ENCODE measurements at places on chromosomes 3 and 15.

GRCh38 chr15:60062826-60063225 is 58.7 kb downstream of the FOXB1 start:
- H3K4me1 ChIP-seq, result no peaks in the 10 kb centered on the region
- no peak overlapping the region for H3K4me3 ChIP-seq
- DNase-seq, result no peak
- H3K36me3 ChIP-seq, result no peaks in the 10 kb centered on the region

- DNase-seq, result no peak
- no peaks in the 10 kb centered on the region for H3K4me1 ChIP-seq
- no peaks in the 10 kb centered on the region for H3K36me3 ChIP-seq
- no peak overlapping the region for H3K27ac ChIP-seq
- H3K27me3 ChIP-seq, result no peaks in the 10 kb centered on the region
Measured at GRCh38 chr3:10383850-10384248, 62.9 kb upstream of the SEC13 start.

DNA sequence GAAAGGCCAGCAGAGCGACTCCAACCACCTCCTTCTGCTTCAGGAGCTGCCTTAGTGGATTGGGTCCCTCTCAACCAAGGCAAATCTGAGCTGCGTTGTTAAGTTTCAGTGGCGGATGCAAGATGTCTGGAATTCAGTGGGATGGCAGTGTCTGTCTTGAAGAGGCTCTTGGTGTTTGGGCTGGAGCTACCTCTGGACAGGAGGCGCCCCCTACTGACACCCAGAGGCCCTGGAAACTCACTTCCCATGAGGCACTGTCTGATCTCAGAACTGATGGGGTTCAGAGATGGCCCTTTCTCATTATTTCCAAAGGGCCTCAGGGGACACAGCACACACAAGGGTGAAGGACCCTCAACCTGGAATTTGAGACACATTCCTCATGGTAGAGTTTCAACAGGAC is 6.0 kb upstream of the SLC28A1 start:
- H3K4me1 ChIP-seq, result peaks cover 53% of the 10 kb centered on the region
- no peak overlapping the region for H3K4me3 ChIP-seq
- DNase-seq, result no peak
- H3K27me3 ChIP-seq, result no peaks in the 10 kb centered on the region
- H3K36me3 ChIP-seq, result no peaks in the 10 kb centered on the region

DNA sequence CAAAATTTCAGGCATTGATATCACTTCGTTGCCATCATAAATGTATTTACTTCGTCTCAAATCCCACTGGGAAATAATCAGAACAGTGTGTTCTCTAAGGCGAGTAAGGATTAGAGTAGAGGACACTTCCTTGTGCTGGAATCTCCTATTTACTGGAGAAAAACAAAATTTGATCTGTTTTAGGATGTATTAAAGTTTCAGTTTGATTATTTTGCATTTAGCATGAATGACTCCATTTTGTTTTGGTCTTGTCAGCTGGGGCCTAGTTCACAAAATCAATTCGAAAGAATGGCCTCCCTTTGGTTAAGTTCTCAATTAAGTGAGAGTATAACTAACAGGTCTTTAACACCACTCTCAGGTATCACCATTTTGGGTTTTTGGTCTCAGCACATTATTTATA is 11.7 kb upstream of the NOX5 start:
- no peak overlapping the region for H3K27ac ChIP-seq
- no peaks in the 10 kb centered on the region for H3K36me3 ChIP-seq
- H3K4me1 ChIP-seq, result no peaks in the 10 kb centered on the region
- H3K4me3 ChIP-seq, result no peak overlapping the region
- no peak for DNase-seq

Data from thoracic aorta (tissue), 2 donors.